Stimulated activated CD4-positive, alpha-beta T cell treated with anti-CD3 and anti-CD28 coated beads, Interleukin-1b, Interleukin-23, amount 100 ng/mL, for 24 hours (primary cell): ENCODE measurements at places on chromosomes 2 and 18.
A peak's percentile ranks its signal among the peaks of the same experiment; 100 is the strongest.

DNA sequence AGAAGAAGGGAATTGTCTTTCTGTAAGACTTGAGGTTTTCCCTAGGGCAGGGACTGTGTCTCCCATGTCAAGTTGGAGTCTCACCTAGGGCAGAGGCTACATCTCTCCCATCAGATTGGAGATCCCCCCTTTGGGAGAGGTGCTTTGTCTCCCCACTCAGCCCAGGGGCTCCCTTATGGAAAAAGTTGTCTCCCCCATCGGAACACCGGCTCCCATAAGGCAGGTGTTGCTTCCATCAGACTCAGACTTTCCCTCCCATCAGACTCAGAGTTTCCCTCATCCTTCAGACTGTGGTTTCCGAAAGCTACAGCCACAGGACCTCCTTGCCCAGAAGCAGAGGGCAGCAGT lies 5.8 kb downstream of the ANKRD53 start:
- no peak for DNase-seq

GRCh38 chr2:217643789-217644301 lies 358.9 kb downstream of the TNS1 start:
- no peak for DNase-seq

DNA sequence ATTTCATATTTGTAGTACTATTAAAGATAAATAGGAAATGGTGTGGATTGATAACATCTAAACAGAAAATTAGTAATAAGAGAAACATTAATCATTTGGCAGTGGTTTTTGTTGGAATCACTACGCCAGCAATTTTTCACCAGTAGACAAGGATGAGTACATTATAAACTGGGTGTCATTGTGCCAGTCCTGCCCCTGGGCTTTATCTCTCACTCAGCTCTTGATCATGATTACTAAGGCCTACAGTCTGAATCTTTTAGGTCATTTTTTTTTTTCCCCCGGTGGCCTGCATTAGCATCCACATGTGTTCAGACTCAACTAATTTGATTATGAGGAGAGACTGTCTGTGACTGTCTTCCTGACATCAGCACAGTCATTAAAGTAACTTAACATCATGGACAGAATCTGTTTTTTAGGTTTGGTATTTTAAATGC lies 16.2 kb downstream of the GULP1 start:
- no peak for DNase-seq

DNA sequence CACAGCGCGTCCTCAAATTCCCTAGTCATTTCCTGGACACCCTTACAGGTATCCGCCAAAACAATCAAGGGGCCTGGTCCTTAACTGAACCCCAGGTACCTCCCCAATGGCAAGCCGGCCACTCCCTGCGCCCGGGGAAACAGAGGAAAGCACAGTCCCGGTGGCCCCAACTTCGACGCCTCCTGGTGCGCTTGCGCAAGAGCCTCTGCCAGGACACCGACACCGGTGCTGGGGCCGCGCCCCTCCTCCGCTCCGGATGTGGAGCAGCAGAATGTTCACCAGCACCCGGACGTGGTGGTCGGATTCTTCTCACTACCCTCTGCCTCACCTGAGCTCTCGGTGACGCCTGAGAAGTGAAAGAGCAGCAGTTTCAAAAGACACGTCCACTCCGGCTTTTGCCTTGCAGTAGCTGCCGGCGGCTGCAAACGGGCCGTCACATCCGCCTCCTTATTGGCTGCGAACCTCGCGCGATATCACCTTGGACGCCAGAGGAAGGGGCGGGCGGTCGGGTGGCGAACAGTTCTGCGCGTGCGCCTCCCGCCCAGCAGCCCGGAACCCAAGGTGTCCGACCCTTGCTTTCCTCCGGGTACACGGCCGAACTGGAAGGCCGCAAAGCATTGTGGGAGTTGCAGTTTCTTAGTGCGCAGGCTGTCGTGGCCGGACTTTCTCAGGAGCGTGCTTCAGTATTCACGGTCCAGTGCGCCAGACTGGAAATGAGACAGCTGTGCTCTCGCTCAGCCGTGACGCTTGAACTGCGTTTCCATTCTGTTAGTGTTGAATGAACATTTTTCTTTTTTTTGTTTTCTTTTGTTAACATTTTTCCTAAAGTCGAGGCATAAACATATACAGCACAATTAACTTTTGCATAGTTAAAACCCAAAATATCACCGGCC lies at the start of gene TXNDC9:
Gene TXNDC9, minus strand, starts transcription at position 423 of the 893 bp plus-strand sequence. CDS start 3,123 bp downstream, outside the sequence.
- peak; percentile 94 for DNase-seq

DNA sequence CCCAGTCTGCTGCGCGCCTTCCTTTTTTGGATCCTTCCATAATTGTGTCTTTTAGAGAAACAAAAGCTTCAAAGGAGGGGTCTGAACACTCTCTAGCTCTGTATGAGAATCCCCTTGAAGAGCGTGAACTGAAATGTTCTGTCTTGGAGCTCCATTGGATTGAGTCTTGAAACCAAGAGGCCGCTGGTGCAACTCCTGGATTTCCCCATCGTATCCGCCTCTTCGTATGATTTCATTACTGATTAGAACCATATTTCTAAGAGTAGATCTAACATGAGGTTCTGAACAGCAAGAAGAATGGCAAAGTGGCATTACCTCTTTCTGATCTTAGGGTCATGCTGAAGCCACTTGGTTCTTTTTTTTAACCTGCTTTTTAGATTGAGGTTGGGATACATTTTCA lies 31.4 kb upstream of the NRP2 start:
- DNase-seq: no peak

GRCh38 chr2:167398873-167399272 lies 510.6 kb downstream of the XIRP2 start:
- no peak for DNase-seq

GRCh38 chr2:121513597-121514333 lies 16.9 kb upstream of the RNU4ATAC start:
- DNase-seq: no peak

DNA sequence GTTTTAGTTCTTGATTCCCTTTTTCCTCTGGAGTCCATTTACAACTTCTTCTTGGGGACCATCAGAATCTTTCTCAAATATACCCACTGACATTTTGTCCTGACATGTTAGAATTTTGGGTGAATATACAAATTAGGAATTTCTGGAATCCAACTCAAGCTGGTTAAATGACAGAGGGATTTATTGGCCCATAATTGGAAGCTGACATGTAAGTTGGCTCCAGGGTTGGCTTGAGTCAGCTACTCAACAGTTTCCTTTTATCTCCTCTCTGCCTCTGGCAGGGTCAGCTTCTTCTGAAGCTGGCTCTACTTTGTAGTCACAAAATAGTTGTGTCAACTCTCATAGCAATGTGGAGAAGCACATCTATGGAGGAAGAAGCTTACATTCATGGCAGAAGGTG lies 36.6 kb upstream of the PPP1R1C start:
- no peak for DNase-seq

GRCh38 chr2:72973566-72974435 lies 56.5 kb downstream of the EMX1 start:
- DNase-seq: no peak

GRCh38 chr2:187842978-187843847 lies 289.0 kb upstream of the TFPI start:
- no peak for DNase-seq

GRCh38 chr2:201502713-201503112 lies 51.2 kb downstream of the STRADB start:
- no peak for DNase-seq

DNA sequence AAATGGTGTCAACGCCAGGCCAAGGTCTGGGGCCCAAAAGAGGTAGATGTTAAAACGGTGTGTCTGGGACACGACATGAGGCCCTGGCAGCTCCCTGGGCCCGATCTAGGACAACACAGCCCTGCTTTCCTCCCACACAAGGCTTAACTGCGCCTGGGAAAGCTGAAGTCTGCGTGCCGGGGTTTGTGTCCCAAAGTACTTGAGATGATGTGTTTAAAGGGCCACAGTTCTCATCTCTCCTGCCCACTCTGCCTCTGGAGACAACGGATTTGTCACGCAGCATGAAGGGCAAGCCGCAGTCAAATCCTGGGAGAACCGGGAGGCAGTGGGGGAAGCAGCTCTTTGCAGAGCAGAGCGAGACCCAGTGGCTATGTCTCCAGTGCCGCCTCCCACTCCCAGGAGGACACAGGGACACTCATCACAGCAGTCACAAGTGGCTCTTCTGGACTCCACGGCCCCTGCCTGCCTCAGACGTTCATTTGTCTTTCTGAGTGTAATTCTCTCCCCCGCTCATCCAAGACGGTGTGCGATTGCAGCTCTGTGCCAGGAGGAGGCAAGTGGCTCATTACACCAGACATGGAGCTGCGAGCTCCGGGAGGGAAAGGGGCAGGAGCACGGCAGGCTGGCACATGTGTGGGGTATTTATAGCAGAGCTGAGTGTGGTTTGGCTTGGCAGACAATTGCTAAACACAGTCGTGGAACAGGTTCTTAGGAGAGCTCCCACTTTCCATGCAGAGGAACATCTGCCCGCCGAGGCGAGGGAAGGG lies 57.7 kb upstream of the SEMA4C start:
- no peak for DNase-seq
